Central memory CD4-positive, alpha-beta T cell (primary cell): ENCODE measurements at places on chromosomes 13 and 19.

- DNase-seq = no peak
Observed at GRCh38 chr13:28955264-28955966, 135.3 kb downstream of the MTUS2 start.

DNA sequence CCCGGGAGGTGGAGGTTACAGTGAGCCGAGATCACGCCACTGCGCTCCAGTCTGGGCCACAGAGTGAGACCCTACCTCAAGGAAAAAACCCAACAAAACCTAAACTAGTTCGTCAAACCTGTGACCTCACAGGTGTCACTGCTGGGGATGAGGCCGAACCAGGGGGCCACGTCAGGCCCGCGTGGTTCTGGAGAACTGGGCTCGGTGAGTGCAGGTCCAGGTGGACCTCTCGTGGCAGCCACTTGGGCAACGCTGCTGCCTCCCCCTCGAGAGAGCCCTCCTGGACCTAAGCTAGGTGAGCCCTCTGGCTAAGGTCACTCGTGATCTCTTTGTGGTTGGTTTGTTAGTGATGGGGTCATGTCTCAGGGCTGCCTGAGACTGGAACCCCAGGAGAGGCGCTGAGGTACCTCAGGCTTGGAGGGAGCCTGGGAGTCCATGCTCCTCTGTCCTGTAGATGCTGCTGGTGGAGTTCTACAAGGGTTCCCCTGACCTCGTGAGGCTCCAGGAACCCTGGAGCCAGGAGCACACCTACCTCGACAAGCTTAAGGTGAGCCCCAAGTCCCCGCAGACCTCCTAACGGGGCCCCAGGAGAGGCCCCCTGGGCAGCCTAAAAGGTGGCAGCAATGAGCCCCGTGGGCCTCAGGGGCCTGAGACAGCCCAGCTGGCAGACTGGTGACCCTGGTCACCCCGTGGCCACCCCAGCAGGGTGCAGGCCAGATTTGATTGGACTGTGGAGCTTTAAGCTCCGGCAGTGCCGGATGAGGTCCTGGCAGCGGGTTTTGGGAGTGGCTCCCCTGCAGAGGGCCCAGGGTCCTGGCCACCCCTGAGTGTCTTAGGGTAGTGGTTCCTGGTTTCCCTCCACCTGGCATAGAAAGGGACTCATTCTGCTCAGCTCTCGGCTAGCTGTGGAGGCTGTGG lies 15.6 kb downstream of the MPND start:
- no peak for DNase-seq

DNA sequence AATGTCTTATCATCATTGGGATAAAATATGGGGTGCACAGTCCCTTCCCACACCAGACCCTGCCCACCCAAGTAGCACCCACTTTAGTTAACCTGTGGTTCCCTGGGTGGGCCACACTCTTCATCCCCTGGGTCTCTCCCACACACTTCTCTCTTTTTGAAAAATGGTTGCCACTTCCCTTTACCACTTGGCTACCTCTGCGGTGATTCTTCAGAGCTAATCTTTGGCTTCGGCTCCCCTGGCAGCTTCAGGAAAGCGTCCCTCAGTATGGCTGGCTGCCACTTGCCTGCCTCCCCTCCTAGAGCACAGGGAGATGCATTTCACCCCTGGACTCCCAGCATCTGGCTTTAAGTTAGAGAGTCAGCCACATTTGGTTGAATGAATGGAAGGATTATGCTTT lies 18.2 kb downstream of the CCNA1 start:
- DNase-seq = no peak

DNA sequence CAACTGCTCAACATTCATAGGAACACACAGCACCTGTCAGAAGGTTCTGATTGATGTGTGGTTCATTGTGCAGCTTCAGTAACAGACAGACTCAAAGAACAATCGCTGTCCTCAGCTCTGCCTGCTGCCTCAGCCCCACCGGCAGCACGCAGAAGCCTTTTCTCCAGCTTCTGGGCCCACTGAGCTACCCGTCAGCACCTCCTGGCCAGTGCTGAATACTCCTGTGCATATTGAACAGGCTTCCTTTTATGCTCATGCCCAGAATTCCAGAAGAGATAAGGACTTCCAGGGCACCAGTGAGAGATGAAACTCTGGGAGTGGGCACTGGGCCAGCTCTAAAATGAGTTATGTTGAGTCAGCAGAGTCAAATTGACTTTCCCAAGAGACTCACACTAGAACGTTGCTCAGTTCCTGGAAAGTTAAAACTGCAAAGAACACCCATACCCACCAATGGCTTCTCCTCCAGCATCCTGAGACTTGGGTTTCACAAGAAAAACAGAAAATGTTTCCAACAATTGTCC lies 119.3 kb downstream of the COL4A1 start:
- no peak for DNase-seq

DNA sequence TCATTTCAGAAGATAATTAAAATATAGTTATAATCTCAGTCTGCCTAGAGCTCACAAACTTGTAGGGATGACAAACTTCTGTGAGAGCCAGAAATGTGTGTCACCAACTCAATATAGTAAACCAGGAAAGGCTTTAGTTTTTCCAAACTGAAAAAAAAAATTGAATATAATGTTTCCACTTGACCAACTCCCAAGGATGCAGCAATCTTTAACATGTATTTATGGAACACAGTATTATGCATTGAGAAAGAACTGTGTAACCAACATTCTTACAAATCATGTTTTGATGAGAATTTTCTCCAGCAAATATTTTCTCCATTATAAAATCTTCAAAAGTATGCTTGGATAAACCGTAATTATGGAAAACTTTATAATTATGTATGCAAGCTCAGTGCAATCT lies 50.1 kb upstream of the KLF12 start:
- DNase-seq = no peak

GRCh38 chr13:58989556-58989955 lies 1174.2 kb downstream of the DIAPH3 start:
- DNase-seq = no peak

- no peak for DNase-seq
Observed at GRCh38 chr13:79867254-79867653, 386.3 kb downstream of the NDFIP2 start.

DNA sequence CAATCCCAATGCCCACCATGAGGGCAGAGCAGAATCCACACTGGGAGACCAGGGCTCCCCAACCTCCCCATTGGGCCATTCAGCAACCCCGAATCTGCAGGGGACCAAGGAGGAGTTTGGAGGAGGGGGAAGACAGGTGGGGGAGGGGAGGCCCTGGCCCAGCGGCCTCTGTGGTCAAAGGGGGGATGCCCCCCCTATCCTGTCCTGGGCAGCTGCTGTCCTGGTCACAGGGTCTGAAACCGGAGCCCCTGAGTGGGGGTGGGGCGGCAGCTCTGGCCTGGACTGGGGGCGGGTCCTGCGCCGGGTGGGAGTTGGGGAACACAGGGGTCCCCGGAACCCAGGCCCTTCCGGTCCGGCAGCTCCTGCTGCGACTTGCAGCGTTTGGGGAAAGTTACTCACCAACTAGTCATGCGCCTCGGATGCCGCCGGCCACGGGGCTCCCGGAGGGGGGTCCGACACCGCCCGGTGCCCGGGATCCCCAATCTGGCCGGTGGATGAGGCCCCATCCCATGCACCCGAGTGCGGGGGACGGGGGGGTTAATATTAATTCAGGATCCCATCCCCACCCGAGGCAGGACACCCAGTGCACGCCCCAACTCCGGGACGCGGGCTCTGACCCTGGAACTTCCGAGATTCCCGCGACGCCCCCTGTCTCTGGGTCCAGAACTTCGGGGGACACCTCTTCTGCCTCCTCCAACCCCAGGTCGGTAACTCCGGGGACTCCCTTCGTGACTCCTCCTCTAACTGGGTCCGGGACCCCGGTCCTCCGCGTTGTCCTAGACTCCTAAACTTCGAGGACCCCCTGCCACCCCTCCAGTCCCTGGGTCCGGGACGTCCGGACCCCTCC lies 872 bp downstream of the HOMER3 start:
- DNase-seq = no peak

GRCh38 chr13:95019886-95020285 lies 281.4 kb downstream of the ABCC4 start:
- DNase-seq = no peak

DNA sequence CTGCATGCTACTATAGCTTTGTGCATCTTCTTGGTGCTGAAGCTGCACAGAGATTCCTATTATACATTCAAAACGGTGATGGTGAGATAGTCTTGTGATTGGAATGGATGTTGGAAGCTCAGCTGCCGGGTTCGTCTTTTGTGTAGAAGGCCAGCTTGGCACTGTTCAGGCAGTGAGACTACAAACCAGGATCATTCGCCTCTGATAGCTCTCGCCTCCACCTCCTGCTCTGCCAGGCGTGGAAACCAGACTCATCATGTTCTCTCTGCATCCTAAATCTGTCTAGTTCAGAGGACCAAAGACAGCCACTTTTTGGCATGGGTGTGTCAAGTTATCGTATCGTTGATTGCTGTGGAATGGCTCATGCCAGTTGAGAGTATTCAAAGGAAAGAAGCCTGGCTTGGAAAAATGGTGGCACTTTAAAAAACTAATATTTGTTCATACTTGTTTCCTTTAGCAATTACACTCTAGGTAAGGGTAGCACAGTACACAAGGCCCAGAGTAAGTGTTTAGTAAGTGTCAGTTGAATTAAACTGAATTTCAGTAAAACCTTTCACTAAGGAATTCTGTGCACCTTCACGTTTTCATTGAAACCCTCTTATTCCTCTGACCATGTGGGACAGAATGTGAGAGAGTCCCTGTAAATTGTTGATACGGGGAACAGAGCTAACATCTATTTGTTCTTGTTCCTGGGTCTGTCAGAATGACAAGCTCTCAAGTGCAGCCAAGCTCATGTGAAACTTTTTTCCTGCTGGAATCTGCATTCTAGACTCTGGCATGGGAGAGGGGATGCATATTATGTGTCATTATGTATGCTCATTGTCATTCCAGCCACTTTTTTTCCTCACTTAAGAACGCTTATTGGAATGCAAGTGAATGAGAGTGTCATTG lies 69.8 kb downstream of the DPY19L3 start:
- no peak for DNase-seq

DNA sequence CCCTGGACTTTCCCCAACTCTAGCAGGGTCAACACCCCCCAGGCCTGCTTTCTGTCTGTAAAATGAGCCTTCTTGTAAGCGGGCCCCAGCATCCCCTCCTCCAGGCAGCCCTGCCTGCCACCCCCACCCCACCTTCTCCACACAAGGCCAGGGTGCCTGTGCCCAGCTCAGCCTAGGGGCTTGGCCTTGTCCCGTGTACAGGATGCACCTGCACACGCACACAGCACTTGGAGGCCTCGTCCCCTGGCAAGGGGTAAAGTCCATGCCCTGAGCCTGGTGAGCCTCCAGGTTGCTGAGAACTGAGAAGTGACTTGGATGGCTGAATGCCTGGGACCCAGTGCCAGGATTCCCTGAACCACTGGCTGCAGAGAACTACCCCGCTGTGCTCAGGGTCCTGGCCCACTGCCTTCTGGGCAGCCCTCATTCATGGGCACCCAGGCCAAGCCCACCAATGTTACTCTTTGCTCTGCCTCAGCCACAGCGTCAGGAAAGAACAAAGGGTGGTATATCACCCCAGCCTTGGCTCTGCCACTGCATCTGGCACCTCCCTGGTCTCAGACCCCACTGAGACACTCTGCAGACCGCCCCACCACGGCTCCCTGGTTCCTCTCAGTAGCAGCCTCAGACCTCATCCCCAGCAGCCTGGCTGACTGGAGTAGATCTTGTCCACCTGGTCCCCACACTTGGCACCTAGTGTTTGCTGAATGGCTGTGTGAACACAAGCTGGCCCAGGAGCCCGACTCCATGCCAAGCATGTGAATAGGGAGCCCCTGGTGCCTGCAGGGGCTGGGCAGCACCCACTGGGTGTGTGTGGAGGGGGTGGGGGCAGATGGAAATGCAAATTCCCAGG lies 1.8 kb upstream of the TM6SF2 start:
- DNase-seq = no peak

DNA sequence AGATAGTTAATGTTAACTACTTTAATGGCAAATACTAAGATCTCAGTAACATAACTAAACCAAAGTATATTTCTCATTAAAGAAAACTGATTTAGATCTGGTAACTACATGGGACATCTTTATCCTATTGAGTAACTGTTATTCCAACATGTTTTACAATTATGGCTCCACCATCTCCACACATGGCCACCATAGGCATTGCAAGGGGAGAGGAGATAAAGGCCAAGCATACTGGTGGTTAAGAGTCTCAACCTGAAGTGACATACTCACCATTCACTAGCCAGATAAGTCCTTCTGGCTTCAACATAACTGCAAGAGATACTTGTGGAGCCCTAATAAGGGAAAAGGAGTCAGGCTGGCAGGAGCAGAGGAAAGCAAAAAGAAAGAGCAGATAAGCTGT lies 1586.4 kb upstream of the SPRY2 start:
- DNase-seq = no peak

DNA sequence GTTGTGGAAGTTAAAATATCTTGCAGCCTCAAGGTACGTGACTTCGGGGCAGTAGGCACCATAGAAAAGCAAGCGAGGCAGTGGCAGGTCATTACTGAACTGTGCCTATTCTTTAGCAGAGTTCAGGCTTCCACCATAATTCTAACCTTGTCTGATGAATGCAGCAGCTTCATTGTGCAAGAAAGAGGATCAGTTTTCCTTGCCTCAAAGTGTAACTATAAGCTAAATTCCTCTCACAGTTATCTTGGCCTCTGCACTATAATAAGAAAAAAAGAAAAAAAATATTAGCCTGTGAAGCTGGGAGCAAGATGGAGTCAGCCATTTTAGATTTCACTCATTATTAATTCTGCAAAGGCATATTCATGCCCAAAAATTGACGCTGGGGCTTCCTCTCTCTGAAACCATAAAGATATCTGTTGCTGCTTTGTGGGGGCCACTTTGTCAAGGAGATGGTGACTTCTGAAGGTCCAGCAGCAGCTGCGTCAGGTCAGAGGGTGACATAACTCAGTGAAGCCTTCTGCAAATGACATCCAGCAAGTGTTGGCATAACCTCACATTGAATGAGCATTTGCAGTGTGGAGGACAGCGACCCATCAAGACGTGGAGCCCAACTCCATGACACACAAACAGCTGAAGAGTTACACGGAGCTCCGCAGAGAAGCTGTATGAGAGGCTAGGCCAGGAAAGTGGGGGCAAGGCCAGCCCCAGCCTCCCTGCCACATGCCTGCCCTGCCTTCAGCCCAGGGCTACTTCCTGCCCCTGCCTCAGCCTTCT lies 23.1 kb upstream of the SACS start:
- no peak for DNase-seq

- DNase-seq = no peak
Observed at GRCh38 chr13:29511980-29512379, 83.5 kb downstream of the SLC7A1 start.

- no peak for DNase-seq
Observed at GRCh38 chr13:47671776-47672175, 329.3 kb downstream of the SUCLA2 start.
